Activated CD4-positive, alpha-beta T cell treated with anti-CD3 and anti-CD28 coated beads for 4 hours (primary cell): ENCODE measurements at places on chromosomes 12 and 14.

- no peak for DNase-seq
Observed at GRCh38 chr14:104383088-104383995, 196.2 kb upstream of the C14orf180 start.

- no peak for DNase-seq
Observed at GRCh38 chr12:45235087-45236025, 19.5 kb downstream of the ANO6 start.

DNA sequence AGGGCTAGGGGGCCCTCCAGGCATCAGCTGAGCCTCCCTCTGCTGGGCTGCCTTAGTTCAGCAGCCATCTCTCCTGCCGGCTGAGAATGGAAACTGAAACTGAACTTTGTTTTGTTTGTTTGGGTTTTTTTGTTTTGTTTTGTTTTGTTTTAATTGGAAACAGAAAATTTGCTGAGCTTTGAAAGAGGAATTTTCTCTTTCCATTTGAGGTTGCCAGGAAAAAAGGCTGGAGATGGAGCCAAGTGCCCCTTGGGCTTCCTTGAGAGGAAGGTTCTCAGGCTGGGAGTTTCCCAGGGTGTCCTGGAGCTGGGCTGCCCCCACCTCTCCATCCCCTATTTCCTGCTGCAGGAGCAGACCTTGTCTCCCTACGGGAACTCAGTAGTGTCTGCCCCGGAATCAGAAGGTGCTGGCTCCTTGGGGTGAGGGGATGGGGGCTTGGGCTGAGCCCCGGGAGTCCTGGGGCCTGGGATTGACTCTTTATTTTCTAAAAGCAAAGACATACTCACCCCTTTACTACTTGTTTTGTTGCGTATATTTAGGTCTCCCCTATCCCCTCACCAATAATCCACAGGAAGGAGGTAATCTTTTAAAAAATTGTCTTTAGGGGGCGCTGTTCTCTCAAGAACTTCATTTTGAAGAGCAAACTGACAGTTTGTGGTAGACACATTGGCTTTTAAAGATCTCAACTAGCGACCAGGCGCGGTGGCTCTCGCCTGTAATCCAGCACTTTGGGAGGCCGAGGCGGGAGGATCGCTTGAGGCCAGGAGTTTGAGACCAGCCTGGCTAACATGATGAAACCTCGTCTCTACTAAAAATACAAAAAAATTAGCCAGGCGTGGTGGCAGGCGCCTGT is 21.3 kb upstream of the OASL start:
- DNase-seq = peak; percentile 40

DNA sequence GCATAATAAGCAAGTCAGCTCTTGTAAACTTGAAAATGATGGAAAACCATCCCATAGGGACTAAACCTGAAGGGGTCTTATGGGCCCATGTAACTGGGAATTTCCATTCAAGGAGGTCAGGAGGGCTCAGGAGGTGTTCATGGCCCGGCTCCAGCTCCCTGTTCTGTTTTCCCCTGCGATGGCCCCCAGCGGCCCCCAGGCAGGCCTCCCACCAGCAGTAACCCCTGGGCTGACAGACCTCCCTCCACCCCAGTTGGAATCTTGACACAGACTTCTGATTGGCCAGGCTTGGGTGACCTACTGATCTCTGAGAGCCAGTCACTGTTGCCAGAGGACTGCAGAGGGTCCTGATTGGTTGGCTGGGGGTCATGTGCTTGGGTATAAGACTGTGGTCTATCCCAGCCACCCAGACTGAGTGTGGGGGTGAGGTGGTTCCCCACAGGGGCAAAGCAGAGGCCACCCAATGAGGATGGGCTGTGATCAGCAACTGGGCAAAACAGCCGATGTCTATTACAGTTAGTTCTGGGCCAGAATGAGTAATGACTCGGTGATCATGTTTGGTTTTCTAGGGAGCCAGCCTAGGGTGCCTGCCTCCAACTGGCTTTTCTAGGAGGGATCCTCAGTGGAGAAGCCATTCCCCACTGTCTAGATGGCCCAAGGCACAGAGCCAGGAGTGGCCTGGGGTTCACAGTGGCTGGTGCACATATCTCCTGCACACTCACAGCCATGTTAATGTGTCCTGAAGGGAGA is 27.0 kb downstream of the RHOF start:
- no peak for DNase-seq

DNA sequence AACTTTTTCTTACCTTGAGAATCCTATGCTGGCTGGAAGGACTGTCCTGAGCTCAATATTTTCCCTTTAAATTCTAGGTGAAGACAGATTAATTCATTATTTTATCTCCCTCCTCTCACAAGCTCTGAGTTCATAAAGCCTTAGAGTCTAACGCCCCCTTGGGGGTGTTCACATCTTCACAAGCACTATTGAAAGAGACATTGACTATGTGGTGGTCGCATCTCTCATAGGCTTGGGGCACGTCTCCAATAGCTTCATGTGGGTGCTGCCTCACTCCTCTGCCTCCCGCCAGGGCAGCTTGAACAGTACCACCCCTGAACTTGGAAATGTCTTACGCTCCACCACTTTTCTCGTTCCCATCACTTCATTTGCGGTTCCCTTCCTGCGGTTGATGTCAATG is 106.2 kb downstream of the UNC79 start:
- DNase-seq = no peak

DNA sequence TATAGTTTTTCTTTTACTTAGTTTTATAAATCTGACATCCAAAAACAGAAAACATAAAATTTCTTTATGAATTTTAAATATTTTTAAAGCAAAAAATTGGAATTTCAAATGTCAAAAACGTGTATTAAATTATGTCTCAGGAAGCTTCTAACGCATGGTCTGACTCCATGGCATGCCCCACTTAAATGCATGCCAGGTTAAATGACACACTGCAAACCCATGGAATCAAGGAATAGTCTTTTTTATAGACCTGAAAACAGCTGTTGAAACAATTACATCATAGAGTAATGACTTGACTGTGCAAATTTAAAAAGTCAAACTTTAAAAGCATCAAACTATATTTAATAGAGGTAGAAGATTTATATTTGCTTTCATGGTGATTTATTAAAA is 96.1 kb upstream of the DACT1 start:
- DNase-seq = no peak

GRCh38 chr12:80821513-80822000 is 104.8 kb downstream of the MYF5 start:
- DNase-seq = no peak

DNA sequence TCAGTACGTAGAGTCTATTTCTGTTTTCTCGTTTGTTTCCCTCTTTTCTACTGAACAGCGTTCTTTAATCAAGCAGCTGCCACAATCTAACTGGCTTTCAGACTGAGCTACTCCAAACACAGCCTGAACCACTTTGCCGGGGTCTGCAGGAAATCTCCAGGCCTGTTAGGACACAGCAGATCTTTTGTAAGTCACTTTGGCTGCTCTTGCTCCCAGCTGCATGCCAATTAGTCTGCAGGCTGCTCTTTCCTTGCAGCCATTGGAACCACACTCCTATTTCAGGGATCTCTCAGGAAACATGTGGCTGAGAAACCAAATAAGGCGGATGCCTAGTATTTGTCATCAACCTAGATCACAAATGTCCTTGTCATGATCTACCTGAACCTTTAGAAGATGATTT is 73.6 kb downstream of the TMTC1 start:
- DNase-seq = no peak

- DNase-seq = no peak
Observed at GRCh38 chr12:3055026-3055703, 22.0 kb upstream of the TSPAN9 start.

- no peak for DNase-seq
Observed at GRCh38 chr14:88552876-88553275, 1.9 kb downstream of the PTPN21 start.

- DNase-seq = no peak
Observed at GRCh38 chr12:22993609-22994315, 368.8 kb downstream of the ETNK1 start.

GRCh38 chr12:15962760-15963159 is 51.6 kb downstream of the DERA start:
- no peak for DNase-seq

GRCh38 chr14:58272588-58273372 is 25.6 kb upstream of the ARID4A start:
- no peak for DNase-seq

GRCh38 chr12:47785036-47785886 is 12.2 kb downstream of the SLC48A1 start:
- DNase-seq = no peak

DNA sequence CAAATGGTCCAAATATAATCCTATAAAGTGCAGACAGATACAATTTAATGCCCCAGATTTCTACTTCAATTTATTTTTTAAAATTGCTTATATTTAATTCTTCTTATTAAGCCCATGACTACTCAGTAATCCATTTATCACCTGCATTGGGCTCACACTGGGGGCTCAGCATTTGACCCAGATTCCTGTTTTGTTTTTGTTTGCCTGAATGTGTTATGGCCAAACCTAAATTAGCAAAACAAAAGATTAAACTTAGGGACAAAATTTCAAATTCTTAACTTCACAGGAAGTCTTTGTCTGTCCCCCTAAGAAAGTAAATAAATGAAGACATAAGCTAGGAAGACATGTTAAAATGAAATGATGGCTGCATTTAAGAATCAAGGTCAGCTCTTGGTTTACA is 322.3 kb downstream of the RMST start:
- DNase-seq = no peak

GRCh38 chr12:74980510-74980909 is 229.1 kb downstream of the KCNC2 start:
- DNase-seq = no peak
